Bone marrow (tissue), 2 donors: ENCODE measurements at places on chromosomes 1 and 21.

DNA sequence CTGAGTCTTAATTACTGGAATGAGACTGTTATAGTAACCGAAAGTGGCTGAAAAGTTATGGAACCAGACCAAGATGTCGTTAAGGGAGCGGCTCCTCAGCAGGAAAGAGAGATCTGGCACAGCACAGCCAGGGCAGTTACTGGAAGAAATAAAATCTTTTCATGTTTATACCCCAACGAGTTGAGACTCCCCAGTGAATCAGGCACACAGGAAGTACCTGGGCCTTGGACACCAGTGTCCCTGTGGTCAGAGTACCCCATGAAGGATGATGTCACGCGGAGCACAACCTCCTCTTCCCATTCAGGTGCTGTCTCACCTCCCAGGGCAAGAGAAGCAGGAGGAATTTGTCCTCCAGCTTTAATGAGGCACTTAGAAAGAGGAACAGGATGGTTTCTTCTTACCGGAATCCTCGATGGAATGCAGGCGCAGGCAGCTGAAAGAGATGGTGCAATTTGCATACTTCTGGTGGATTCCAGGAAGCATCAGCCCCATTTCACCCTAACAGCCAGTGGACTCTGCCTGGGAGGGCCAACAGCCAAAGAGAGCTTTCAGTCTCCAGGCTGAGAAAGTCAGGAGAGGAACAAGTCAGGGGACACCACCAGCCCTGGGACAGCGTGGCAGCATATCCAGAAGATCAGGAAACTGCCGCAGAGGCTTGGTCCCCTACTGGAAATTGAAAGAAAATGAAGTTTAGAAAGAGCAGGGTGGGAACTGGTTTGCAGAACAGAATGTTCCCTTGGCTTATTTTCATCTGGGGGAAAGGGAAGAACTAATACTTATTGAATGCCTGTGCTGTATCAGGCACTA, 35.9 kb upstream of the CTTNBP2NL start:
- DNase-seq: no peak

DNA sequence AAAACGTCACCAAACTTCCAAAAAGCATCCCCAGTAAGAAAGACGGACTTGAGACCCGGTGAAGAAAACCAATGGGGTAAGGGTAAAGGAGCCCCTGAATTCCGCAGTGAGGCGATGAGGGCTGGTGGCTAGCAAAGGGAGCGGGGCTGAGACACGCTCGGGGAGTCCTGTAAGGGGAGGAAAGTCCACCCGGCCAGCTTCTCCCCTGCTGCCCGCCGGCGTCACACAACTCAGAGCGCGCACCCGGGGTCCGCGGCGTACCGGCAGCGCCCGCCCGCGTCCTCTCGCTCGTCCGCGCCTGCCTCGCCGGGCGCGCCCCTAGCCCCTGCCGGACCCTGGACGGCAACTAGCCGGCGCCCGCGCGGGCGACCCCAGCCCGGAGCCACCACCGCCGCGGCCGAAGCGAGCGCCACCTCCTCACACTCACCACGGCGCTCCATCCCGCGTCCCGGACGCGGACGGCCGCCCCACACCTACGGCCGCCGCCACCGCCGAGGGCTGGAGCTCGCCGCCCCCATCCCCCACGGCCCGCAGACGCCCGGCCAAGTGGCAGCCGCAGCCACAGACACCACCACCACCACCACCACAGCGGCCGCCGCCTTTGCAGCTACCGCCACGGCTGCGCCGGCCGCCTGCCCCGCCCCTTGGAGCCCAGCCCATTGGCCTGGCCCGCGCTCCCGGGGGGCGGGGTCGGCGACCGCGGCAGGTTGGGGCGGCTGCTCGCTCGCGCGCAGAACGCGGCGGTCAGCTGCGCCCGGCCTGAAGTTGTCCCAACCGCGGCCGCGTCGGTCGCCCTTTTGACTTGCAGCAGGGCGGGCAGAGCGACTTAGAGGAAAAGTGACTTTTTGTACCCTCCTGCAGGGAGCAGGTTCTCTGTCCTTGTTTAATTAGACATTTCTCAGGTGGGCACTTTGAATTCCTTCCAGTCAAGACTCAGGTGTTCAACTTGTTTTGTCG, 10.0 kb upstream of the ARHGAP29 start:
- no peak for DNase-seq

GRCh38 chr1:20147846-20148570, 8.9 kb downstream of the PLA2G2F start:
- no peak for DNase-seq

DNA sequence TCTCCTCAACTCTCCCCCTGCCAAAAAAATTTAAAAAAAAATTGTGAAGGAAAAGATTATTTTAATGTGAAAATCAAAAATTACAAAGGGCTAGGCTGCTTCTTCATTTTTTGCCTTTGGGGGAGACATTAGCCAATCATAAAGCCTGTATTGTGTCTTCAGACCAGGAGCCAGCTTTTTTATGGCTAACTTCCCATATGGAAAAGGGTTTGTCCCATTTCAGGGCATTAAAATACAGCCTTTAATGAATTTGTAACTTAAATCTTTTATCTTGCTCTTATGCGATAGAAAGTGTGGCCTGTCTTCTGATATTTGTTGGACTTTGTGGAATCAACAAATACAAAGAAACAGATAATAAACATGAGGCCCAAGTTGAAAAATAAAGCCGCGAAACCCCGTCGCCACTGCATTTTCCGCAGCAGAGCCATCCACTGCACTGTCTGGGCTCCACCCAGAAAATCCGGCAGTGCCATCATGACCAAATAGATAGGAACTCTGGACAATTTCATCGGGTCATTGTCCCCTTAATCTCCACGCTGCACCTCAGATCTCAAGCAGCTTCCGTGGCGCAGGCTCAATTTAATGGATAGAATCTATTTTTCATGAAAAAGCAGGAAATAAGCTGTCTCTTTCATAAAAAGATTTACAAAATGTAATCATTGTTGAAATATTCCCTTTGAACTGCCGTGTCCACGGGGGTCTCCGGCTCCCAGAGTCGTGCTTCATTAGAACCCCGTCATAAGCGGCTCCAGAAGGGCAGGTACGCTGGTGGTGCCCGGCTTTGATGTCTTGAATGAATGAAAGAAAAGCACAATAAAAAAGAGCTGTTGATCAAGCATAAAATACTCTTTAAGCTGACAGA, 277.6 kb downstream of the TM2D1 start:
- DNase-seq: no peak

DNA sequence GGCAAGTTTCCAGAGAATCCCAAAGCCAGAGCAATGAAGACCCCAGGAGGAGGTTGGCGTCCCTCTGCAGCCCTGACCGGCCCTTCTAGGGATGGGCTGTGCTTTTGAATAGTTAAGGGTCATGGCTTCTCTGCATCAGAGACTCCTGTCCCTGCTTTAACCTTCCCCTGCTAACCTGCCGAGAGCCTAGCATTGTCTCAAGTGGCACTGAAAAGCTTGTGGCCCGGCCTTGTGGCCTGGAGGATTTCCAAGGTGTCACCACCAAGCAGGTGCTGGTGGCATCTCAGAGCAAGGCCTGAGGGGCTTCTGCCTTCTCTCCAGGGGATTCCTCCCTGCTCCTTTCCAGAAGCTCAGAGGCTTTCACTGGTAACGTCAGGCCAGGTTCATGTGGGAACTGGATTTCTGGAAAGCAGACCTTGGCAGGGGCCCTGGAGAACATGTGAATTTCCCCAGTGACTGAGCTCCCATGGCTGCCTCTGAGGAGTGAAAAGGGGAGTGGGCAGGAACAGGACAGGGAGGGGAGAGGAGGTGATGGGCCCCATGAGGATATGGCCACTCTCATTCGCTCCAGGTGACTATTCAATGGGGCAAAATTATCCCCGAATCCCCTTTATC, 409.9 kb downstream of the PTPRU start:
- DNase-seq: no peak

DNA sequence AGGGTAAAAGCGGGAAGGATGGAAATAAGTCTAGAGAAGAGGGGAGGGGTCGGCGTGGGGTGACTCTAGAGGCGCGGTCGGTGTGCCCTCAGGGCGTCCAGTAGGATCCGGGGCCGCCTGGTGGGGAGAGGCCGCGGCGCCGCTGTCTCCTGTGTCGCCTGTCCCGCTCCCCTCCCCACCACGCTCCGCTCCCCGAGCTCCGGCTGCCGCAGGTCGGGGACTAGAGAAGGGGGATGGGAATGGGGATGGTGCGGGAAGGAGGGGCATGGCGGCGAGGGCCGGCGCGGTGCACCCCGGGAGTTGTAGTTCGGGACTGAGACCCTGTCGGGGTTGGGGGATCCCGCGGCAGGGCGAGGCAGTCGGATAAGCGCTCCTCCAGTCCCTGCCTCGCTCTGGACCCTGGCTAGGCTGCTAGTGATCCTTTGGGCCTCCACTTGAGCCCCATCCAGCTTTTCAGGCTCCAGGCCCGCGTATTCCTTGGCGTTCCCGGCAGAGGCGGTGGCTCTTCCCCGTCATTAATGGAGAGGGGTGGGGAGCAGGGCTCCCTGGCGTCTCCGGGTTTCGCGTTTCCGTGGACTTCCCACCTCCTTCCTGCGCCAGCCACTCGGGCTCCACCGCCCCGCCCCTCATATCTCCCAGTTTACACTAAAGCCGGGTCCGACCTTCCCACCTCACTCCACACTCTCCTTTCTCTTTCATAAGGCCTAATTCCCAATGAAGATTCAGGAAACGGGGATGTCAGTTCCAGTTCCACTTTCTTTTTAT, at the start of gene ENTREP3:
Gene ENTREP3 (minus strand): TSS at position 241 of the 765 bp plus-strand sequence. CDS start 606 bp downstream, outside the sequence.
- peak; percentile 73 for DNase-seq

DNA sequence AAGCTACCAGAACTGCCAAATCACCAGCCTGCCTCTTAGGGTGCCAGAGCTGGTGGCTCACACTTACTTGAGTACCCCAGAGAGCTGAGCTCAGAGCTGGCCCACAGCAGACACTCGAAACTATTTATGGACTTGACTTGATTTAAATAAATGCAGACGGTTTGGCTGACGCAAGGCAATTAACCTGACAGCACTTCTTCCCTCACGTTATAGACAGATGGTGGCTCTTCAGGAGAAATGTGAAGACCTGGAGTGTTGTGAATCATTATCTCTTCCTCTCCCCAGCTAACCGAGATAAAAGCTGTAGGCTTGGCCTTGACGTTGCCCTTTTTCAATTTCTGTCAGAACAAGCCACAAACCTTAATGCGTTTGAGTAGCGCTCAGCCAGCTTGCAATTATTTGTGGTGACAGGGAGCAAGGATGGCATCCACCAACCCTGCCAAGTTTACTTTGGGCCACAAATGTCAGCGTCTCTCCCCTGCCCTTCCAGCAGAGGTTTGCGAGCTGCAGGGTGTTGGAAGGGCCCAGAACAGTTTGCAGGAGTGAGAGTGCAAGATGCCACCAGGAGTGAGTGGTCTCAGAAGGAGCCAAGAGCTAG, 34.0 kb upstream of the BCAR3 start:
- DNase-seq: no peak

GRCh38 chr1:157090196-157090647, 9.4 kb downstream of the ETV3L start:
- peak; percentile 37 for DNase-seq

- DNase-seq: no peak
These were observed 258.4 kb upstream of the DPYD start for GRCh38 chr1:98179151-98179773.

DNA sequence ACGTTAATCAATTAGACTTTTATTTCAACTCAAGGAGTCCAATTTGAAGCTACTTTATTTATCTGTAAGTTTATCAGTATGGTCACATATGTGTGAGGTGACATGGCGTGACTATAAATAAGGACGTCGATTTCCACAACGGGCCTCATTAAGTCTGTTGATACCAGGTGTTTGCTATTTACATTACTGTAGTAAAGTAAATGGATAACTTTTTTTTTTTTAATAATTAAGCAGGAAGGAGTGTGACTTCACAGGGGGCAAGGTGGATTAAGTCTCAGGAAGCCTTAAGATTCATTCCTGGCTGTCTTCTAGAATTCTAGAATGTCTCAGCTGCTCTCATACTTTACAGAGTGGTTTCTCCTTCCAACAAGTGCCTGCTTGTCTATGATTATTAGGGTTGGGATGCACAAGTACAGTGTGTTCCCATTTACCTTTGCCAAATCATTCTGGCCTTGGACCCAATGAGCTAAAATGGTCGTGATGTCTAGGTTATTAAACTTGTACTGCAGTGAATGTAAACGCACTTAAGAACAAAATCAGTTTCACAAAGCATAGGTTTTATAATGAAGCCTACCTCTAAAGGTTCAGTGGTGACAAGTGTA, 15.5 kb downstream of the MAP3K7CL start:
- DNase-seq: no peak

DNA sequence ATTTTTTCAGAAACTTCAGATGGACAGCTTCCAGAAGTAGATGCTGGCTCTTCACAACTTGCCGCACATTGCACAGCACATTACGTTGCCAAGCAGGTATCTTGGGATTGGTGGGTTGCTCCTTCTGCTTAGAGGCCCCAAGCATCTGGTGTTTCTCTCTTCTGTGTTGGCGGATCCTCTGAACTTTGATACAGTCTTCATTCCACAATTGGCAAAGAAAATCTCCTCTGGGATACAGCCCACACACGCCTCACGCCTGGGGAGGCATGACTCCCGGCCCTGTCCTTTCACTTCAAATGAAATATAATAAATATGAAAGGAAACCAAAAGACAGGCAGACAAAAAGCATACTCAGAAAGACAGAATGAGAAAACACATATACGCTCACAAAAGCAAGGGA, 72.3 kb upstream of the PPP2R5A start:
- DNase-seq: no peak

DNA sequence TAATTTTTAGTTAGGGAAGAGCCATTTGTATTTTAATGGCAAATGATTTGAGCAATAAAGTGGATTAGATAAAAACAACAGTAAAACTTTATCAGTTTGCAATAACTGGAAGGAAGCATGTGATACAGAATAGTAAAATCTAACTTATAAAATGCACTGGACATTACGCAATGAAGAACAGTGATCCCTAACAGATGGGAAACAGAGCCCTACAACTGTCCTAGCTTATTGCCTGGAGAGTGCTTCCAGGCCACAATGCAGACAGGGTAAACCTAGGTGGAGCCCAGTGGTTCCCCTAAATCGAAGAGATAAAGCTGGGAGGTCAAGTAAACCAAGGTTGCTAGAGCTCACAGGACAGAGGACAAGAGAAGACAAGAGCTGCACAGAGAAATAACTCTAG, 7.0 kb downstream of the OMA1 start:
- no peak for DNase-seq

GRCh38 chr1:202254454-202255252, 61.1 kb downstream of the LGR6 start:
- no peak for DNase-seq

DNA sequence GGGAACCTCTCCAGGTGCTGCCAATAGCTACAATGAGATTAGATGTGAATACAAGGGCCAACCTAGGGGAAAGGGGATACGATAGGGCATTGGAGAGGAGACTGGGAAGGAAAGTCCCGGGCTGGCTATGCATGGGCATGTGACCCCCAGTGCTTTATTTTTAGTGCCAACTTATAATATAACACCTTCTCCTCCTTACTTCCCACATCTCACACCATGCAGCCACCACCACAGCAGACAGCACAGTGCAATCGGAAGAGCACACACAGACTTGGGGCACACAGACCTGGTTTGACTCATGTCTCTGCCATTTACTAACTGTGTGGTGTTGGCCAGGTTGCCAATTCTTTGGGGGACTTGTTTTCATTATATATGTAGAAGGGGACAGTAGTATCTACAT, 85.4 kb downstream of the TOMM20 start:
- DNase-seq: no peak
